Esophagus muscularis mucosa (tissue), 4 donors: ENCODE measurements at places on chromosomes 1 and 21. TPM values are rescaled to one million over a fixed set of nuclear protein-coding genes. Genes with fewer than 3 reads are reported as not detected.

IL10 gene
- 5.1 TPM for total RNA-seq

GADD45A gene
- 57.3 TPM for total RNA-seq

DNA sequence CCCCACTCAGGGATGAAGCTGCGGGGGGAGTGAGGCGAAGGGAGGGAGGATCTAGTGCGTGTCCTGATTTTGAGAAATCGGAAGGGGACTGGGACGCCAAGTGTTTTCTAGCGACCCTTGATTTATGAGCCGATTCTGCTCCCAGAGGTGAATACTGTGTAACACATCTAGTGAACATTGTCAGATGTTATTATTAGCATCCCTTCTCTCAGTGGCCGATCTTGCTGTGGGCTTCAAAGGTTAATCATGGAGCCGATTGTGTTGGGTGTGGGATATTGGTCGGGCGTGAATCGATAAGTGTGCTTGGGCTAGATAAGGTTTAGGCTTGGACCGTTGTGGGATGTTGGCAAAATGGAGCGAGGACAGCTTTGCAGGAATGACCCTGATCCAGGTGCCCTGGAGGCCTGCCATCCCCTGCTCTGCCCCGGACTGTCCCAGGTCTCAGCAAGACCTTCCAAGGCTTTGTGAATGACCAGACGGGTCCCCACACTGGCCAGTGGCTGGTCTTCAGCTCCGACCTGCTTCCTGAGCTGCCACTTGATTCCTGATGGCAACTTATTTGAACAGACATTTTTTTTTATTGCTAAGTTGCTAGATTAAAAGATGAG is 2.2 kb downstream of the AJAP1 start:
- H3K27ac ChIP-seq, result no peak overlapping the region
- no peak for DNase-seq
- H3K4me1 ChIP-seq, result peaks cover 36% of the 10 kb centered on the region
- H3K36me3 ChIP-seq, result no peaks in the 10 kb centered on the region
- peaks cover 29% of the 10 kb centered on the region for H3K27me3 ChIP-seq
- no peak overlapping the region for H3K4me3 ChIP-seq

DNA sequence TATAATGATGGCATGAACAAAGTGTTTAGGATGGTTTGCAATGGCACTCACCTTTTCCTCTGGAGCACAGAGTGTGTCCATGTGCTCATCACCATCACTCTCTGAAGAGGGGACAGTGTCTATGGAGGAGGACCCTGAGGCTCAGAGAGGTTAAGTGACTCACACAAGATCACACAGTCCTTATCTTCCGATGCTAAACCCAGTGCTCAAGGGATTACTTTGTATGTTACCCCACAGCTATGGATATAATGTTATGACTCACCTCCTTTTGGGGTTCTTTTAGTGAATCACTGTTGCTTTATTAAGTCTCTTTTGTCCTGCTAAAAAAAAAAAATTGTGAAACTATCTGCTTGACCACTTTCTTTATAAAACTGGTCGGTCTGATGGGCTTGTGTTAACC is 67.6 kb downstream of the TENT5C start:
- H3K27ac ChIP-seq, result no peak overlapping the region
- H3K36me3 ChIP-seq, result no peaks in the 10 kb centered on the region
- H3K27me3 ChIP-seq, result no peaks in the 10 kb centered on the region
- DNase-seq, result no peak
- H3K4me3 ChIP-seq, result no peak overlapping the region

DNA sequence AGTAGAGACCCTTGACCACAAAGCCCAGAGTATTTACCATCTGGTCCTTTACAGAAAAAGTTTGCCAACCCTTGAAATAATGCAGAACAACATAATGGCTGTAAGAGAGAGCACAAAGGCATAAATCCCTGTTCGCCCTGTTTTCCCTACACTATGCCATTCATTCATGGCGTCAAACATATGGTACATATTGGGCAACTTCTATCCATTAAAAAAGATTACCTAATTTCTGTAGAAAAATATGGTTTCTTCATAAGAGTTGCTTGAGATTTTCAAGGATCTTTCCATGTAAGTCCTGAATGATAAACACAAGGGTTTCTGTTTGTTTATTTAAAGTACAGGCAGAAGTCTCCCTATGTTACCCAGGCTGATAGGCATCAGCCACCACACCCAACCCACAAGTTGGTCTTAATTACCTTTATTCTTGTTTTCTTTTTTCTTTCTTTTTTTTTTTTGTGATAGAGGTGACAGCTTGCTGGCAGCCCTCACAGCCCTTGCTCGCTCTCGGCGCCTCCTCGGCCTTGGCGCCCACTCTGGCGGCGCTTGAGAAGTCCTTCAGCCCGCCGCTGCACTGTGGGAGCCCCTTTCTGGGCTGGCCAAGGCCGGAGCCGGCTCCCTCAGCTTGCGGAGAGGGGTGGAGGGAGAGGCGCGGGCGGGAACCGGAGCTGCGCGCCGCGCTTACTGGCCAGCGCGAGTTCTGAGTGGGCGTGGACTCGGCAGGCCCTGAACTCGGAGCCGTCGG is 68.3 kb upstream of the NR5A2 start:
- H3K4me3 ChIP-seq, result no peak overlapping the region
- no peak for DNase-seq
- H3K27me3 ChIP-seq, result no peaks in the 10 kb centered on the region
- no peaks in the 10 kb centered on the region for H3K36me3 ChIP-seq
- H3K27ac ChIP-seq, result no peak overlapping the region

- H3K27me3 ChIP-seq, result no peaks in the 10 kb centered on the region
- H3K4me3 ChIP-seq, result no peak overlapping the region
- H3K27ac ChIP-seq, result no peak overlapping the region
- DNase-seq, result no peak
These were observed 13.1 kb downstream of the BRINP2 start for GRCh38 chr1:177183836-177184235.

- H3K4me1 ChIP-seq, result peaks cover 5% of the 10 kb centered on the region
- no peaks in the 10 kb centered on the region for H3K27me3 ChIP-seq
- no peak overlapping the region for H3K4me3 ChIP-seq
- no peak overlapping the region for H3K27ac ChIP-seq
- DNase-seq, result no peak
These were observed 10.0 kb downstream of the ZNF672 start for GRCh38 chr1:248847956-248848561.

- no peaks in the 10 kb centered on the region for H3K27me3 ChIP-seq
- H3K36me3 ChIP-seq, result no peaks in the 10 kb centered on the region
- DNase-seq, result no peak
- no peak overlapping the region for H3K27ac ChIP-seq
- H3K4me3 ChIP-seq, result no peak overlapping the region
These were observed 199.4 kb upstream of the PTBP2 start for GRCh38 chr1:96521994-96522760.

SPRR2E gene
- total RNA-seq, result not detected

SELENBP1 gene
- total RNA-seq, result 74.4 TPM

DNA sequence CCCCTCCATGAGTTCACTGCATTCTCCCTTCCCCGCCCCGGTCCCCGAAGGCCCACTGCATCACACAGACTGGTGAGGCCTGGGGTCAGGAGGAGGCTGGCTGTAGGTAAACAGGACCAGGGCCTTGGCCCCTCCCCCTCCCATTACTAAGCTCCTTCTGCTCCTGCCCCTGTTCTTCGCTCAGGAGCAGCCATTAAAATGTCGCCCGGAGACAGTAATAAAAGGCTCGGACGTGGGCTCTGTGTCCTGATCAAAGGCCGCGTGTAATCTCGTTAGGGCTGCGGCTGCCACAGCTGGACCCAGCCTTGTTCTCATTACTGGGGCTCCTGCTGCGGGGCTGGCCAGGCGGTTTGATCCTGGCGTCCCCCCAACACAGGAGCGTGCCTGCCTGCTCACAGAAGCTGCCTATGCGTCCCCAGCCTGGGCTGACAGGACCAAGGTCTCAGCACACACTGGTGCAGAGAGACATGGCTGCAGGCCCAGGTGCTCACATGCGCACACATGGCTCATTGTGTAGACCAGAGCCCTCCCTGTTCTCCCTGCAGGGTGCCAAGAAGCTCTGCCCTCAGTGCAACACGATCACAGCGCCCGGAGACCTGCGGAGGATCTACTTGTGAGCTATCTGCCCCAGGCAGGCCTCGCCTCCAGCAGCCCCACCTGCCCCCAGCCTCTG is 24.0 kb downstream of the TMEM53 start:
- H3K36me3 ChIP-seq, result peaks cover 21% of the 10 kb centered on the region
- H3K4me1 ChIP-seq, result peaks cover 27% of the 10 kb centered on the region
- no peak overlapping the region for H3K27ac ChIP-seq
- H3K4me3 ChIP-seq, result no peak overlapping the region
- no peak for DNase-seq

DNA sequence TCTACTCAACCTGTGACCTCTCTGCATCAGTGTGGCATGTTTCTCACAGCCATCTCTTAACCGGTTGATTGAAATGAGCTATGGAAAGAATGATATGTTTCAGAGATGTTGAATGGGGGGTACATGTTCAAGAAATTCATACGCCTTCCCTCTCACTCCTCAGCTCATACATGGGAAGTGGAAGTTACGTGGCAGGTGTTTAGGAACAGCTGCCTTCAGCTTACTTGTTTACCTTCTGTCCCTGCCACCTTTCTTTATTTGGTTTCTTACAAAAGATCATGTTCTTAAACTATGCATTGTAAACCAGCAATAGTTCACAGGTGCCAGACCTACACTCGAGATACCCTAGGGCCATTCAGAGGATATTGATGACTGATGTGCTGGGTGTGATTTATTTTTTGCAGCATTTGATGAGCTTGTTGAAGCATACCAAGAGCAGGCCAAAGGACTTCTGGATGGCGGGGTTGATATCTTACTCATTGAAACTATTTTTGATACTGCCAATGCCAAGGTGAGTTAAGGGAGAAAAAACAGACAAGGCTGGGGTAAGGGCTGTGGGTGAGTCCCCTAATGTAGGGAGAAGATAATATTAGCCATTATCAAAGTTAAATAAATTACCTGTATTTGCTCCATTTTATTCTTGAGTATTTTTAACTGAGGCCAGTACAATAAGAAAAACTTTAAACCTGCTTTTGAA is 17.4 kb downstream of the MTR start:
- H3K27me3 ChIP-seq, result no peaks in the 10 kb centered on the region
- no peak overlapping the region for H3K27ac ChIP-seq
- no peak overlapping the region for H3K4me3 ChIP-seq
- no peaks in the 10 kb centered on the region for H3K4me1 ChIP-seq

IFNLR1 gene
- 1.5 TPM for total RNA-seq

NUCKS1 gene
- 118 TPM for total RNA-seq

WDR64 gene
- total RNA-seq, result not detected

DNA sequence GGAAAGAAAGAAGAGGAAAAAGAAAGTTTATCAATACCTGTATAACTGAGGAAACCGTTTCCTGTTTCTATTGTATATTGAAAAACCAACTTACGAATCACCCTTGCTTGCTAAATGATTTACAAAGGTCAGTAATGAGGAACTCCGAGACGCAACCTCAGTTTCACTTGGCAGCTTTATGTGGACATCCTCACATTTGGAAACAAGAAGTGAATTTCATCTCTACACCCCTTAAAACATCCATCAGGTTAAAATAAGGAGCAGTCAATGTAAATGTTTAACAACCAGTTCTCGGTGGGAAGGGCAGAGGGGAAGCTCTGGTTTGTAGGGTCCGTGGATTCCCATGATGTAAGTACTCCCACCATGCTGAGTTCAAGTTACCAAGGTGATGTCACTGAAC is 481.7 kb upstream of the RUNX1 start:
- no peak overlapping the region for H3K27ac ChIP-seq
- no peak for DNase-seq
- no peaks in the 10 kb centered on the region for H3K36me3 ChIP-seq
- H3K4me3 ChIP-seq, result no peak overlapping the region

GRCh38 chr1:58439946-58440345 is 106.6 kb downstream of the OMA1 start:
- no peaks in the 10 kb centered on the region for H3K36me3 ChIP-seq
- no peak for DNase-seq
- no peak overlapping the region for H3K4me3 ChIP-seq
- no peaks in the 10 kb centered on the region for H3K4me1 ChIP-seq

GRCh38 chr1:216903382-216903740 is 180.1 kb upstream of the ESRRG start:
- H3K4me3 ChIP-seq, result no peak overlapping the region
- H3K27ac ChIP-seq, result no peak overlapping the region
- H3K4me1 ChIP-seq, result no peaks in the 10 kb centered on the region
- no peaks in the 10 kb centered on the region for H3K36me3 ChIP-seq
- no peaks in the 10 kb centered on the region for H3K27me3 ChIP-seq
- DNase-seq, result no peak

DNA sequence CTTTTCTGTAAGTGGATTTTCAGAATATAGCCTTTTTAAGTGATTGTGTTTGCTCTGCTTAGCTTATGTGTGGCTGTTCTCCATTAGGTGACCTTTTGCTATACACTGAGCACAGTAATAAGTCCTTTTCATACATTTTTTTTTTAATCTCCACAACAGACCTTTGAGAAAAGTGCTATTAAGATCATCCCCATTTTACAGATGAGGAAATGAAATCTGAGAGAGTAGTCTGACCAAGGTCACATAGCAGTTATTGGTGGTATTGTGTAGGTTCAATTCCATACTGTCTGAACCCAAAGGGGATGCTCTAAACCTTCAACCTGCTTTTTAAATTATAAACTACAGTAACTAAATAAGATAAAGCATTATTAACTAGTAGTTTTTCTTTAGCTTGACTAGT is 1.7 kb downstream of the PRRC2C start:
- peak overlapping the region; percentile 99 for H3K27ac ChIP-seq
- no peak for DNase-seq
- H3K27me3 ChIP-seq, result no peaks in the 10 kb centered on the region

TFF3 gene
- 24.4 TPM for total RNA-seq

- H3K4me1 ChIP-seq, result no peaks in the 10 kb centered on the region
- no peaks in the 10 kb centered on the region for H3K36me3 ChIP-seq
- H3K4me3 ChIP-seq, result no peak overlapping the region
- H3K27ac ChIP-seq, result no peak overlapping the region
- H3K27me3 ChIP-seq, result no peaks in the 10 kb centered on the region
- DNase-seq, result no peak
These were observed 485.3 kb upstream of the NFIA start for GRCh38 chr1:60596791-60597750.

GRCh38 chr1:24385160-24385940 is 28.2 kb downstream of the STPG1 start:
- H3K27ac ChIP-seq, result no peak overlapping the region
- no peak overlapping the region for H3K4me3 ChIP-seq

DNA sequence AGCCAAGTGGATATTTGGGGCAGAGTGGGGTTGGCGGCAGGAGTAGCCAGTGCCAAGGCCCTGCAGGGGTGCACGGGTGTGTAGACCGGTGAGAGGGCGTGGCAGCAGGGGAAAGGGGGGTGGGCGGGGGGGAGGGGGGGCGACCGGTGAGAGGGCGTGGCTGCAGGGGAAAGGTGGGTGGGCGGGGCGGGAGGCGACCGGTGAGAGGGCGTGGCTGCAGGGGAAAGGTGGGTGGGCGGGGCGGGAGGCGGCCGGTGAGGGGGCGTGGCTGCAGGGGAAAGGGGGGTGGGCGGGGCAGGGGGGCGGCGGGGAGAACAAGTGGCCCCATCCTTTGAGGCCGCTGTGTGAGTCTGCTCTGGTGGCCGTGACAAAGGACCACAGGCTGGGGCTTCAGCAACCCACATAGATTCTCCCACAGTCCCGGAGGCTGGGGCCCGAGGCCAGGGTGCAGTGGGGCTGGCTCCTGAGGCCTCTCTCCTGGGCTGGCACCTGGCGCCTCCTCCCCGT is 25.8 kb downstream of the RRP1 start:
- no peak overlapping the region for H3K4me3 ChIP-seq
- DNase-seq, result no peak
- H3K27me3 ChIP-seq, result no peaks in the 10 kb centered on the region
